ENCODE measurements at places on chromosomes 2 and 18.

DNA sequence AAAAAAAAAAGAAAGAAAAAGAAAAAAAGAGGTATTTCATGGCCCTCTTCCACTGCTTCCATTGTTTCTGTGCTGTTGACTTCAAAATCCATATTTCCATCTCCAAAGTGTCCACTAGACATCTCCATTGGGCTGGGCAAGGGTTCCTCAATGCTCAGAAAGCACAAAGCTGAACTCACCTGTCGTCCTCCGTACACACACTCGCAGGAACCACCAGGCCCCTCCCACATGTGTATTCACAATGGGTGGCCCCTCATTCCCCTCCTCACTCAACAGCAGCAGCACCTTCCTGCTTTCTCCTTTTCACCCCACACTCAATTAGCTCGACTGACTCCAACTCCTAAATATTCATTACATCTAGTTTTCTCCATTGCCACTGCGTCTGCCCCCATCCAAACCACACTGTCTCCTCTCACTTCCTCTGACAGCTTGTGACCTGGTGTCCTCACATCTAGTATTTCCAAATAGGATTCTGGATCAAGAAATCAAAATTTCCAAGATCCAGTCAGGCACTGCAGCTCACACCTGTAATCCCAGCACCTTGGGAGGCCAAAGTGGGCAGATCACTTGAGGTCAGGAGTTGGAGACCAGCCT lies 25.2 kb downstream of the OSBPL1A start:
- no peak for DNase-seq

DNA sequence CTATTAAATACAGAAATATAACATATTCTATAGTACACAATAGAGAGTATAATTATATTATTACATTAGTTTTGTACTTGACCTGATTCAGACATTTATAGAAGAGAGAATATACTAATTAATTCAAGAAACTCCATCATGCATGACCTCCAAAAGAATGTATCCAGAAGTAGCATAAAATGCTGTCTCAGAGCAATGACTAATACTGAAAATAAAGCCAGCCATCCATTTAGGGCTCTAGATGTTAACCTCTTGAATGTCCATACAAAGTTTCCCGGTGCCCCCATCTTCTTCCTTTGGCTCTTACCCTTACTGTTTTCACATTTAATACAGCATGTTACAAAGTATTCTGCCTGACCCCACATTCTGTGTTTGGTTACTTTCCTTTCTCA lies 102.0 kb downstream of the ARHGAP15 start:
- no peak for DNase-seq

DNA sequence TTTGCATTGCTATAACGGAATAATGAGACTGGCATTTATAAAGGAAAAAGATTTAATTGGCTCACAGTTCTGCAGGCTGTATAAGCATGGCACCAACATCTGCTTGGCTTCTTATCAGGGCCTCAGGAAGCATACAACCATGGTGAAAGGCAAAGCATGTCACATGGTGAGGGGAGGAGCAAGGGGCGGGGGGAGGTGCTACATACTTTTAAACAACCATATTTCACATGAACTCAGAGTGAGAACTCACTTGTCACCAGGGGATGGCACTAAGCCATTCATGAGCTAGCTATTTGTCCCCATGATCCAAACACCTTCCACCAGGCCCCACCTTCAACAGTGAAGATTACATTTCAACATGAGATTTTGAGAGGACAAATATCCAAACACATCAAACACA lies 188.7 kb downstream of the MBD5 start:
- no peak for DNase-seq

- DNase-seq: no peak
Observed at GRCh38 chr2:119483395-119483753, 40.9 kb downstream of the SCTR start.

- DNase-seq: no peak
Observed at GRCh38 chr2:219576505-219577388, 4.6 kb downstream of the INHA start.

- DNase-seq: no peak
Observed at GRCh38 chr2:164368896-164369295, 252.4 kb downstream of the GRB14 start.

- DNase-seq: no peak
Observed at GRCh38 chr2:224111576-224111975, 72.5 kb upstream of the SERPINE2 start.

GRCh38 chr2:1978706-1979105 lies 234.4 kb upstream of the PXDN start:
- DNase-seq: no peak

DNA sequence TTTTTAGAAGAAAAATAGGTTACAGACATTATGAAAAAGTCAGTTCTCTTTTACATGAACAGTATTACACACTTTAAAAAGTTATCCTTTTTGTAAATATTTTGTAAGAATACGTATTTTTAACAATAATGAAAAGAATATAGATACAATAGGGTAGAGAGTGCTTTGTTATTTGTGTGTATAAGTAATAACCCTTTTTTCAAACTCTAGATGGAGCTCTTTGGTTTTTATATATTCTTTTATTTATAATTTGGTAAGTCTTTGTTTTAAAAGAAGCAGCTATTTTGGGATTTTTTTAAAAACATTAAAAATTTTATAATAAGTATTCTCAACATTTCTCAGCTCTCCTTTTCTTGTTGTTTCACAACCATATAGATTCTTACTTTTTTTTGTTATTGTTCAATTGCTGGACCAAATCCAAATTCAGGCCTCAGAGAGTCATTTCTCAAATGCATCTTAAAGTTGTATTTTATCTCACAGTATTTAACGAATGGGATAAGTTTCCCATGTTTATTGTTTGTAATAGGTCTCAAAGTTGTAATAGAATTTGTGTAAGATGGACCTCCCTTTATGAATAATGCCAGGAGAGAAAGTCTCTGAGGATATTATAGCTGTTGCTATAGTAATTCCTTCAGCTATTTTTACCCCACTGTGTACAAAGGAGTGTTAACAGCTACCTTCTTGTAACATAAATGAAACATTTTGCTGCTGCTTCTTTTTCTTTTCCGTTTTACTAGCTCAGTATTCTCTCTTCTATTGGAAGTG lies 46.4 kb downstream of the ACYP2 start:
- DNase-seq: no peak

DNA sequence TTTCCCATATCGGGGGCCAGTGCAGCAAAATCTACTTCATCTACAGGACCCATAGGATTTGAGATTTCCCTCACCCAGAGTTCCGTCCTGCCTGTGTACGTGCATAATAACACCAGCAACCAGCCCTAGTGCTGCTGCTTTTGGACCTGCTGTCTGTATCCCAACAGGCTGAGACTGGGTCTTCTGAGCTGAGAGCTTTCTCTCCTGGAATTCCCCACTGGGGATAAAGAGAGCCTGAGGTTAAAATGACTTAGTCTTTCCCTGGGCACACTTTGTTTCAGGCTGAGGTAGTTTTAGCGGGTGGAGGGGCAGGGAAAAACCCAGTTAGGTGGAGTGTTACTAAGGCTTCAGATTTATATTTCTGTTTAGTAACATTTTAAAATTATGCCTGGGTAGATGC lies 62.5 kb downstream of the SERTAD2 start:
- no peak for DNase-seq

- DNase-seq: no peak
Observed at GRCh38 chr2:119008108-119008507, 66.1 kb downstream of the MARCO start.

DNA sequence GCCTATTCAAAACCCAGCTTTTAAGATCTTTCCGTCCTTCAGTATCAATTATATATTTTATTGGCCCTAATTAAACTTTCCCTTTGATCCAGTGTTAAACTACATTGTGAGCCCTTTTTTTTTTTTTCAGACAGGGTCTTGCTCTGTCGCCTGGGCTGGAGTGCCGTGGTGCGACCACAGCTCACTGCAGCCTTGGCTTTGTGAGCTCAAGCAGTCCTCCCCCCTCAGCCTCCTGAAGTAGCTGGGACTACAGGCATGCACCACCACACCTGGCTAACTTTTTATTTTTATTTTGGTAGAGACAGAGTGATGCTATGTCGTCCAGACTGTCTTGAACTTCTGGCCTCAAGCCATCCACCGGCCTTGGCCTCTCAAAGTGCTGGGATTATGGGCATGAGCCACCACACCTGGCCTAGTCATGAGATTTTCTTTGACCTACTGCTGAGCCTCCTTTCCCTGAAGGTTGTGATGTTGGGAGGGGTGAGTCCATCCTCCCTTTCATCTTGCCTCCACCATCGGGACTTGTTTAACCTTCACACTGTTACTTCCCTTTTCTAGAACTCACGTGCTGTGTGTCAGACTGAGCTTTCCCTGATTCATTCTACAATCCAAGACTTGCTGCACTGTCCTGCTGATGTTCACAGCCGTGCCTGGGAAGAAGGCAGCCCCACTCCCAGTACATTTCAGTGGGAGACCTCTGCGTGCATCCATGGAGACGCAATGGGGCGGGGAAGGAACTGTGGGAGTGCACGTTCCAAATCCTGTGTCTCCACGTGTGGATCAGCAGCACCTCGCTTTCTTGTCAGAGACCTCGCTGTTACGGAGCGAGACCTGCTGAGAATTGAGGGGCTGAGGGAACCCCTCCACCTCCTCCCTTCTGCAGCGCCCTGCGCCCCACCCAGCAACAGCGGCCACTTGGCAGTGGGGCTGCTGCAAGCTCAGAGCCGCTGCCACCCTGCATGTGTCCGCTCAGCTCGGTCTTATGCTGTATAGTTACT lies 10.8 kb downstream of the OXER1 start:
- no peak for DNase-seq

- DNase-seq: no peak
Observed at GRCh38 chr18:44955825-44956224, 275.1 kb downstream of the SETBP1 start.

DNA sequence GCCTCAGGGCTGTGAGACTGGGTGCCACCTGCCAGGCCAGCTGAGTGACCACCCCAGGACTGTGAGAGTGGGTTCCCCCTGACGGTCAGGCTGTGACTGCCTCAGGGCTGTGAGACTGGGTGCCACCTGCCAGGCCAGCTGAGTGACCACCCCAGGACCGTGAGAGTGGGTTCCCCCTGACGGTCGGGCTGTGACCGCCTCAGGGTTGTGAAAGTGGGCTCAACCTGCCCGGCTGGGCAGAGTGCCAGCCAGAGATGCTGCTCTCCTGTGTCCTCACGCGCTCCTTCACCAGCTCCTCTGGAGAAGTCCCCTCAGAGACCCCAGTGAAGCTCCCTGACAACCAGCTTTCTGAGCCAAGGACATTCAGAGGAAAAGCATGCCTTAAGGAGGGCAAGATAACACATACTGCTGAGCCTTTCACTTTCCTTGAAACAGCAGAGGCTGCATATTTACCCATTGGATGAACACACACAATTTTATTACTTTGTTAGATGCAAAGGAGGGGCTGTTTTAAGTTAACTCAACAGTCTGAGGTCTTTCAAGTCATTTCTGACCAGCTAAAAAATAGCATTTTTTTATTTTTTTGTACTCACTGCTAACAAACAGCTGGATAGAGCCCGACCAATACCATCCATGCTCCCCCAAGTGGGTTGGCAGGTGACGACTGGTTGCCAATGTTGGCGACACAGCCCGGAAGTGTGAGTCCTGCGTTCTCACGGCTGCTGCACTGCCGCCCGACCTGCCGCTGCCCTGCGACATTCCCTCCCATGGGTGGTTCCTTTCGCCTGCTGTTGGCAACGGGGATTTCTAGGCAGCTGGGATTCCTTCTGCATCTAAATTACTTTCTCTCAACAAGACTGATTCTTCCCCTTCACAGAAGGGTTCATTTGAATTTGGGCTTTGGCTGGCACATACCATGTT lies 70.7 kb downstream of the NDUFA10 start:
- DNase-seq: no peak

- DNase-seq: no peak
Observed at GRCh38 chr2:160465002-160465401, 28.6 kb downstream of the RBMS1 start.

DNA sequence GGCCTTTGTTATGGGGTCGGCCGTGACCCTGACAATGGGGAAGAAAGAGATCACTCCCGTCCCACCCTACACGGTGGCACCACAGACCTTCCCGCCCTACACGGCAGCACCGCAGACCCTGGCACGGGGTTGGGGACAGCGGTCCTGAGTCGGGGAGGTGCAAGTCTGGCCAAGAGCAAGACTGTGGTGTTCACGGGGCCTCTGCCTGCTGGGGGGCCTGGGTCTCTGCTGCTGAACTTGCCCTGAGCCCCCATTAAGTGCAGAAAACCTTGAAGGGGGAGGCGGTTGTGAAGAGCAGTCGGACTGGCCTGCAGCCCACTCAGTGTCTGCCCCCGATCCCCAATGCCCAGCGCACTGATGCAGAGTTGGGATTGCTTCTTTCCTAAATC lies 75.9 kb downstream of the SLC66A2 start:
- no peak for DNase-seq

DNA sequence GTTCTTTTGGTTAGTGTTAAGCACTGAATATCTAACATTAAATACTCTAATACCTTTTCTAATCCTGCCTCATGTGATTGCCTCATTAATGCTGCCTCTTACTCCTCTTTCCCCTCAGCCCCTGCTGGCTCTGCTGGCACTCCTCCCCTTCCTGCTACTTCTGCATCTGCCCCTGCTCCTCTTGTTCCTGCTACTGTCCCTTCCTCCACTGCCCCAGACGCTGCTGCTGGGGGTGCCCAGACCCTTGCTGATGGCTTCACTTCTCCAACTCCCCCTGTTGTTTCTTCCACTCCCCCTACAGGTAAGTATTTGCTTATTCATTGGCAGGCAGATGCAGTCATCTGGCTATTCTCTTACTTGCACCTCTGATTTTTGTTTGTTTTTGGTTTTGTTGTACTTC lies 68.5 kb downstream of the ABI2 start:
- DNase-seq: no peak

DNA sequence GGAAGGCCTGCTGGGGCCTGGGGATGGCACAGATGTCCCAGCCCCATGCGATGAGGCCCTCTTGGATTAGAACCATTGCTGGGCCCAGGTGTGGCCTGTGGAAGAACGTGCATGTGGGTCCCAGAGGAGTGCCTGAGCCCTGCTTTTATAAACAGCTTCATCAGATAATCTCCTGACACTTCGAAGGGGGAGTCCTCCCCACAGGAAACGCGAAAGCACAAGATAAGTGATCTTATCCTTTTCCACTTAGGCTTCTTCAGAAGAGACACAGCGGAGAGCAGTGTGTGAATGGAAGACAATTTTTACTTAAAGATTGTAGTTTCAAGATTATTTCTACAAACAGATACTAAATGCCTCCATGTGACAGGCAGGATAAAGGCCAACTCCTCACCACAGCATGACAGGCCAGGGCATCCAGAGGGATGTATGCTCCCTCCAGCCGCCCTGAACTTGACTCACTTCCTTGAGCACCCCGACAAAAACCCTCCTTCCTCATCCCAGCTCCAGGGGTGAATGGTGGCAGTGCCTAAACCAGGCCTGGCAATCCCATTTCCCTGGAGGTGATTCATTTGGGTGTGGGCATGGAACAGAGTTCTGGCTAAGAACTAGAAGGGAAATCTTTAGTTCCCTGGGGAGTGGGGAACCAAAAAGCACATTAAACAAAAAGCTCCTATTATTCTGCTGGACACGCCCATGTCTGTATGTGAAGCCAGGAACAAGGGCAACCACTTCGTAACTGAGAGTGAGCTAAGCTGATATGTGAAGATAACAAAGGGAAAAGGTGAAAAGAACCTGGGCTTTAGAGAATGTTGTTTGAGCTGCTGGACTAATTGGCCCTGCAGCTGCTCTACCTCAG lies 56.2 kb upstream of the TMEM163 start:
- no peak for DNase-seq

Data from activated CD4-positive, alpha-beta T cell treated with anti-CD3 and anti-CD28 coated beads for 4 hours (primary cell).